ENCODE measurements at places on chromosomes 2 and 18.

- no peak for DNase-seq
Observed at GRCh38 chr2:168901003-168901402, at the start of gene G6PC2. G6PC2 (plus strand) TSS chr2:168901291; CDS start chr2:168901332, 41 bp downstream.

DNA sequence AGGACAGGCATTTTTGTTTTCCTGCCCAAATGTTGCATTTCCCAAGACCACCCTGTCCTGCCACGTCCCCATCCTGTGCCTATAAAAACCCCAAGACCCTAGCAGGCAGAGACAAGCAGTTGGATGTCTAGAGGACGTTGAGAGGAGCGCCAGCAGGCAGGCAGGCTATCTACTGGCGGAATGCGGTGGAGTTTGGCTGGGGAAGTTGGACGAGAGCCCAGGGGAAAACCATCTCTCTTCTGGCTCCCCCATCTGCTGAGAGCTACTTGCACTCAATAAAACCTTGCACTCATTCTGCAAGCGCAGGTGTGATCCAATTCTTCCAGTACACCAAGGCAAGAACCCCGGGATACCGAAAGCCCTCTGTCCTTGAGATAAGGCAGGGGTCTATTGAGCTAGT lies 72.5 kb downstream of the ARL6IP6 start:
- no peak for DNase-seq

DNA sequence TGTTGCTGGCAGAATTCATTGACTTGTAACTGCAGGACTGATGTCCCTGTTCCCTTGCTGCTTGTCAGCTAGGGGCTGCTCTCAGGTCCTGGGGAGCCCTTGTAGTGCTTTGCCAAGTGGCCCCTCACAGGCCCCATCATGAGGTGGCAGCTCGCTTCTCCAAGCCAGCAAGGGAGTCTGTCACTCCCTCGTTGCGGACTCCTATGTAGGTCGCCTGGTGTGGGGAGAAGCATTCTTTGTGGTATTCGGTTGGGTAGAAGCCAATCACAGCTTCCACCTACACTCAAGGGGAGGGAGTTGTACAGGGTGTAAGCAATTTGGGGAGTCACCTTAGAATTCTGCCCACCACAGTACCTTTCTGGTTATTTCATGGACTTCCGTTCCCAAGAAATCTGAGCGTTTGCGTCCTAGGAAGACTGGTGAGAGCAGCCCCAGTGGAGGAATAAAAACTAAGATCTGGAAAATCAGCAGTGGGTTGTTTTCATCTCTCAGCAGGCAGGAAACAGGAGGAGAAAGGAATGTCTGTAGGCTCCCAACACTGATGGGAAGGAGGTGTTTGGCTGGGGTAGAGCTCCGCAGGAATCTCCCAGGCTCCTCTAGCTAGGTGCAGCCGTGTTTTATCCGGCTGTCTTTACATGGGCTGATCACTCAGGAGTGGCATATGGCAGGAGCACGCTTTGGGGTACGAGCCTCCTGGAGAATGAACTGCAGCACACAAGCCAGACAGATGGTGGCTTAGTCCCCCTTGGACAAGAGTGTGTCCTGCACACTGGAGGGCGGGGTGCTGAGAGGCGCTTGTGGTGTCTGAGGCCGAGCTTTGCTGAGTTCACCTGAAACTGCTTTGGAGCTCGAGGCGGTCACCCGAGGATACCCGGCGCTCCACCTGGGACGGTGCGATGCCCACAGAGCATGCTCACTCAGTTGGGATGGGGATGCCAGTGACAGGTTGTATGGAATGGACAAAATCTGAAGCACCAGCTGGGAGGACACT lies 58.3 kb downstream of the LDLRAD4 start:
- DNase-seq: no peak

- no peak for DNase-seq
Observed at GRCh38 chr2:84214455-84214854, 244.6 kb downstream of the SUCLG1 start.

DNA sequence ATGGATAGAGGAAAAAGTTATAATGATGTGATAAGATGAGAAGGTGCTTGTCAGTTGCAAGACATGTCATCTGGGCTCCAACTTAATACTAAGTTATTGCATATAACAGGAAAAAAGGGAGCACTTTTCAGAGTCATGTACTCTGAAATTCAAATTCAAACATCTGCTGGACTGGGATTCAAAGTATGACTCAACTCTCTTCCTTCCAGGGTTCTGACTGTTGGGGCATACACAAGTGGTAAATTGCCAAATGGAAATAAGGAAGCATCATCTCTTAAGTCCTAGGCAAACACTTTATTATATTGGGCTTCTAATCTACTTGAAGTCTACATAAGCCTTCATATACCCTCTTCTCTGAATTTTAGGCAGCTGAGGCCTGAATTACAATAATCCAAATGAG lies 44.9 kb downstream of the ZBTB14 start:
- no peak for DNase-seq

- no peak for DNase-seq
Observed at GRCh38 chr2:24239553-24239952, 64.7 kb downstream of the FAM228A start.

GRCh38 chr2:44548221-44549098 lies 186.7 kb downstream of the CAMKMT start:
- DNase-seq: peak; percentile 58

DNA sequence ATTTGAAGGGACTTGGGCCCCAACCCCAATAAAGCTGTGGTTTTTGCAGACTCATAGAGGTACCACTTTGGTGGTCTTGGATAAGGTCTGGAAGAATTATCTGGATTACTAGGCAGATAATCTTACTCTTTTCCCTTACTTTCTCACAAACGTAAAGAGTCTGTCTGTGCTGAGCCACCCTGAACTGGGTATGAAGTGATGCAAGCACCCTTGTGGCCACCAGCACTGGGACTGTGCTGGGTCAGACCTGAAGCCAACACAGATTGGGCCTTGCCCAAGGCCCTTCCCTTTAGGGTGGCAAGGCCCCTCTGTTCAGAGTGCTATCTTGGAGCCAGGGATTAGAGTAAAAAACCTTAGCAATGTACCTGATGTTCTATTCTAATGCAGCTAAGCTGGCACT lies 827.0 kb upstream of the RAB6C start:
- DNase-seq: no peak

- DNase-seq: no peak
Observed at GRCh38 chr2:145067549-145068030, 547.7 kb upstream of the ZEB2 start.

DNA sequence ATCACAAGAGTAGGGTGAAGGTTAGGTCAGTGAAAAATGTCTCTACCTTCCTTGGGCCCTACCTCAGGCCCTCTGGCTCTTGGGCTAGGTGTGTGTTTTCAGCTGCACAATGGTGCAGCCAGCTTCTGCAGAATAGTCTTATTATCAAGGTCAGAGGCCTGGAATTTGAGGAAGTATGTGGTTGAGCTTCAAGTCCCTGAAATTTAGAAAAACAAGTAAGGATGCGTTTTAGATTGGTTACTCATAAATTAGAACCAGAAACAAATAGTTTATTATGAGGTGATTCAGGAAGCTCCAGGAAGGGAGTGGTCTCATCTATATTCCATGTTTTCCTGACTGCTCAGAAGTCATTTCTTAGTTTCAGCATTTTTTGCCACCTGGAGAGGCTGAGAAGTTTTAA lies 204.2 kb upstream of the CELF4 start:
- DNase-seq: no peak

- DNase-seq: no peak
Observed at GRCh38 chr2:147469471-147469870, 375.4 kb upstream of the ACVR2A start.

- DNase-seq: peak; percentile 77
Observed at GRCh38 chr2:176140513-176141317, 10.6 kb upstream of the HOXD4 start.

DNA sequence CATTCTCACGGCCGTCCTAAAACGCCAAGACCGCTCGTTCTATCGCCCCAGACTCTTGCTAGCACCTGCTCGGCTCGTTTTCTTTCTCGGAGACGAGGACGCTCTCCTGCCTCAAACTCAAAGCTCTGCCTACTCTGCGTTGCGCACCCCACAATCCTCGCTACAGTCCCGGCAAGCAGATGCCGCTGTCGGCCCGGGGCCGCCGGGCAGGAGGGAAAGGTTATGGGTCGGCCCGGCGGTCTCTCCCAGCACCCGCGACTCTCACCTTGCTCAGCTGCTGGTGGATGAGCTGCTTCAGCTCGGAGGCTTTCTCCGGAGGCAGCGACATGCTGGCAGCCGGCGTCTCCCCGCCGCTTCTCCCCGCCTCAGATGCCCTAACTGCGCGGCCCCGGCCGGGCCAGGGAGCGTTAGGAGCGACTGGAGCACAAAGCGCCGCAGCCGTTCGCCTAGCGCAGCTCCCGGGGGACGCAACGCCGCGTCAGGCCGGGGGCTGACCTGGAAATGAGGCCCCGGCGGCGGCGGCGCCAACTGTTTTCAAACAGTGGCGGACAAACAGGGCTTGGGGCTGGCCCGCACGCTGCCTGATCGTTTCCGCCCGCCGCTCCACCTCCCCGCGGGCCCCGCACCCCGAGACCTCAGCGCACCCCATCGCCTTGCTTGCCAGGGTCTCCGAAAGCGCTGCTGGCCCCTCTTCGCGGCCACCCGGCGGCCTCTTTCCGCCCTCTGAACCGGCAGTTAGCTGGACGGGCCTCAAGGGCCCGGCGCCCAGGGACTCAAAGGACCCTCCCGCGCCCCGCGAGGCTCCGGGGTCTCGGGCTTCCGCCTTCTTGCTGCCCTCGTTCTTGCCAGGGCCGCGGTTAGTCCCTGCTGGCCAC lies at the start of the genes CEP76 and PSMG2:
TSS of gene CEP76 (minus strand) at position 503 of the 875 bp plus-strand sequence. CDS start at position 328, 175 bp downstream.
TSS of gene PSMG2 (plus strand) at position 822 of the 875 bp plus-strand sequence. CDS start 66 bp downstream, outside the sequence.
- DNase-seq: peak; percentile 87

- peak; percentile 43 for DNase-seq
Observed at GRCh38 chr18:3380384-3380961, 69.5 kb upstream of the TGIF1 start.

DNA sequence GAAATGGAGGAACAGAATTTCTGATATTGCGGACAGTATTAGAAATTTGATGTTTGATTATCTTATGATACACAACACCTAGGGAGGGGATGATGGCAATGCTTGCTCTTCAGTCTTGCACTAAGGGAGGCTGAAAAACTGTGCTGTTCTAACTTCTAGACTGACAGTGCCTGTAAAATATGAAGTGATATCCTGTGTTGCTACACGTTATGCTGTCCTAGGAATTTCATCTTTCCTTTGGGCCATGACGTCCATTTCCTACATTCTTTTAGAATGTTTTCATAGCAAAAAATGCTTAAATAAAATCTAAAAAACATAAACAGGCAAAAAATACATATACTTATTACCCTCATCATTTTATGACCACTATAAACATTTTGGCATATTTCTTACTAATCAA lies 55.3 kb downstream of the OSBPL1A start:
- no peak for DNase-seq

DNA sequence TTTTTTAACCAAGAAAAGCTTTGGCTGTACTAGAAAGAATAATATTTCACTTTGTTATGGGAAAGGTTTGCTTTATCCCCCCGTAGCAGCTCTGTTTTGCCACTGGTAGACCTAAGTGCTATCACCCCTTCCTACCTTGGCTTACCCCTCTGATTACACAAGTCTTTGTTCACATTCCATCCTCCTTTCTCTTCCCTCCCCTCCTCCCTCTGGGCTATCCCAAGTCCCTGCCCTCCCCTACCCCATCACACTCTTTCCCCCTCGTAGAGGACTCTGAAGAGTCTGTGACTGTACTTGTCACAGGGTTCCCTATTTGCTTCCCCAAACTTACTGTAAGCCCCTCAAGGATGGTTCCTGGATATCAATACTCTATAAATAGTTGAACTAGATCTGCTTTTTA lies 152.9 kb upstream of the NOSTRIN start:
- no peak for DNase-seq

GRCh38 chr2:29033656-29034055 lies 40.7 kb downstream of the PCARE start:
- no peak for DNase-seq

Measured in SJCRH30 (cell line).